ENCODE measurements at places on chromosomes 2 and 18.

DNA sequence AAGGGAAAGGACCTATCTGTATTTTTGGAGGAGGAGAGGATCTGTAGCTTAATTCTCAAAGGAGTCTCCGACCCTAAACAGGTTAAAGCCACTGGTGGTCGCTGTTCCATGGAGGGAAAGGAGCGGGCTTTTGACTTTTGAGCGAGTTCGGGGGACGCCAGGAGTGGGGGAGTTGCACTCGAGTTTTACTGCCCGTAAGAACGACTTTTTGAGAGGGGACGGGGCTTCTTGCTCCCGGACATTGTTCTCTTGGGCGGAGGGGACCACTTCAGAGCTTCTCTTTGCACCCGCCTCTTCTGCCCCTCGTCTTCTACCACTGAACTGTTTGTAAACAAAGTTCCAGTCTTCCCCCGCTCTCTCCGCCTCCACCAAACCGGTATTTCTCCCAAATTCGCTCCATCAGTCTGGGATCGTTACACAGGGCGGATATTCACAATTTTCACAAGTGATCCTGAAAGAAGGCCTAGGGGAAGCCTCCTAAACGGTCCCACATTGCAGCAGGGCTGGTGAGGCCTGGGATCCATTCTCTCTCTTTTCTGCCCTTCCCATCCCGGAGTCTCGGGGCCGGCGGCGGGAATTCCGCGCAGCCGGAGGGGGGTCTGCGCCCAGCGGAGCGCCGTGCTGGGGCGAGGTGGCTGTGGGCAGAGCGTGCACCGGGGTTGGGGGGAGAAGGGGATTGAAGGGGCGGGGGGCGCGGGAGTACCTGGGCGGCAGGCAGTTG lies 6.6 kb downstream of the DLX2 start:
- no peak for DNase-seq

GRCh38 chr2:100580367-100581276 lies 17.8 kb downstream of the PDCL3 start:
- no peak for DNase-seq

DNA sequence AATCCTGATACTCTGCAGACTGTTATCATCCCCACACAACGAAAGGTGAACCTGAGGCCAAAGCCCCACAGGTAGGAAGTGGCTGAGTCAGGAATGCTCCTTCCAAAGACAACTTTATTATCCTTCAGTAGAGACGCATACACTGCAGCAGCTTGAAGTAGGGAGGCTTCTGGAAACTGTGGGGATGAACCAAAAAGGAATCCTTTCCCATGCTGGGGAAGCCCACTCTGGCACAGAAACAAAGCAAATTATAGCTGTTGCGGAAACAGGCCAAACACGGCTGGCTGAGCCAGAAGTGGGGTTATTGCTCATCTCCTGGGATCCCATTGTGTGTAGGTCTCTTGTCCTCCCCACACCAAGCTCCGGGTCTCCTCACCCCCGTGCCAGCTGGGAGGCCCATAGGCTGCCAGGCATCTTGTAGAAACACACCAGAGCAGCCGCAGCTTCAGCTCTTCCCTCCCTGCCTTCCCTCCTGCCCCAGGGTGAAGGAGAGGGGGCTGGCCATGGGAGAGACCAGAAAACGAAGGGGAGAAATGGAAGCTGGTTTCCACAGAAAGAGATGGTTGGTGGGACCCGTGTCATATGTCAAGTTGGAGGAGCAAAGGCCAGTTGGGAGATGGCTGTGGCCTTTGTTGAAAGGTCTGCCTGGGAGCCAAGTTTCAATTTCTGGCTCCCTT lies 176.9 kb upstream of the NABP1 start:
- DNase-seq: no peak

DNA sequence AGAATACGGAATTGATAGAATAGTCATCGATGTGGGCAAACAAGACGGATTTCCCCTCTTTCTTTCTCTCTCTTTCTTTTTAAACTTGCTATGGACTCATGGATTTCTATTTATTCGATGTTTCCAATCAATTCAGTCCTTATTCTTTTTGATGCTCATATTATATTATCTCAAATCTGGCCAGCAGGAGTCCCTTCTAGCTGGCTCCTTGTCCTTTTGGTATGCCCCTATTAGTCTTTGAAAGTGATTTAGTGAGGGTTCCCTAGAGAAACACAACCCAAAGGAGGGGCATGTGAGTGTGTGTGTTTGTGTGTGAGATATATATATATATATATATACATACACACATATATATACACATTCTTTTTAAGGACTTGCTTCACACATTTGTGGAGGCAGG lies 23.5 kb upstream of the BIN1 start:
- DNase-seq: no peak

DNA sequence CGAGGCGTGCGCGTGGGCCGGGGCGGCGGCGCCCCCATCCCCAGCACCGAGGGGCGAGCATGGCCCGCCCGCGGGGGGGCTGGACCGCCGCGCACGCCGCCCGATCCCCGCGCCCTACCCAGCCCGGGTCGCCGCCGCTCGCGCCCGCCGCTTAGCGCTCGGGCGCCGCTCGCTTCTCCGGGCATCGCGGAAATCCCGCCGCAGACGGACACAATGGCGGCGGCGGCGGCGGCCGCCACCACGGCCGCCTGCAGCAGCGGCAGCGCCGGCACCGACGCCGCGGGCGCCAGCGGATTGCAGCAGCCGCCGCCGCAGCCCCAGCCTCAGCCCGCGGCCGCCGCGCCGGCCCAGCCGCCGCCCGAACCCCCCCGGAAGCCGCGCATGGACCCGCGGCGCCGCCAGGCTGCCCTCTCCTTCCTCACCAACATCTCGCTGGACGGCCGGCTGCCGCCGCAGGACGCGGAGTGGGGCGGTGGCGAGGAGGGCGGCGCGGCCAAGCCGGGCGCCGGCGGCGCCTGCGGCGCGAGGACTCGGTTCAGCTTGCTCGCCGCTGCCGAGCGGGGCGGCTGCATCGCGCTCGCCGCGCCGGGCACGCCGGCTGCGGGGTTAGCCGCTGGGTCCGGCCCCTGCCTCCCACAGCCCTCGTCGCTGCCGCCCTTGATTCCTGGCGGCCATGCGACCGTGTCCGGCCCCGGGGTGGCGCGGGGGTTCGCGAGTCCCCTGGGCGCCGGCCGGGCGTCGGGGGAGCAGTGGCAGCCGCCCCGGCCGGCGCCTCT lies 453 bp downstream of the CABLES1 start:
- DNase-seq: peak; percentile 44

- DNase-seq: no peak
Observed at GRCh38 chr18:79221136-79221535, 151.9 kb downstream of the ATP9B start.

- DNase-seq: no peak
Observed at GRCh38 chr2:11771971-11772615, 25.7 kb downstream of the LPIN1 start.

DNA sequence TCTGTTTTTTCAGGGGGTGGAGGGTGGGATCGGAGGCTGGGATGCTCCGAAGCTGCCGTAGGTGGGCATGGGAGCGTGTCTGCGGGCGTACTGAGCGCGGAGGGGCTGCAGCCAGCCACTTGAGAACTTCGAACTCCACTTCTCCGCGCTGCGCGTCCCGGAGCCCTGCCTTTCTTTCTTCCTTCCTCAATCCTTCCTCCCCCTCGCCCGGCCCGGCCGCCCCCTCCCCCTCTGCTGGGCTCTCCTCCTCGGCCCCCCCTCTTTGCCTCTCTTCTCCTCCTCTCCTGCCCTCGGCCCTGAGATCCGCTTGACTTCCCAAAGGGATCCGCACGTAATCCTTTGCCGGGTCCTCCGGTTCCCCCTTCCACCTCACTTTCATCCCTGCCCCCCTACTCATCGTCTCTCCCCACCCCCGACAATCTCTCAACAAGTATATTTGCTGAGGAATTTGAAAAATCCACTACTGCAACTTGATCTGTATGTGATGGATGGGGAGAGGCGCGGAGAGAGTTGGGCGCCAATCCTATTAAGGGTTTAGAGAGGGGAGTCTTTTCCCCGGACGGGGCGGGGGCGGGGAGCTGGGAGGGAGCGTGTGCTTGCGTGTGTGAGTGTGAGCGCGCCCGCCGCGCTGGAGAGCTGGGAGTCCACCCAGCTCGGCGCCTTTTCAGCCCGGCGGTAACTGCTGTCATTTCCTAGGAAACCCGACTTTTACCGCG lies 1.1 kb downstream of the GLI2 start:
- peak; percentile 24 for DNase-seq

DNA sequence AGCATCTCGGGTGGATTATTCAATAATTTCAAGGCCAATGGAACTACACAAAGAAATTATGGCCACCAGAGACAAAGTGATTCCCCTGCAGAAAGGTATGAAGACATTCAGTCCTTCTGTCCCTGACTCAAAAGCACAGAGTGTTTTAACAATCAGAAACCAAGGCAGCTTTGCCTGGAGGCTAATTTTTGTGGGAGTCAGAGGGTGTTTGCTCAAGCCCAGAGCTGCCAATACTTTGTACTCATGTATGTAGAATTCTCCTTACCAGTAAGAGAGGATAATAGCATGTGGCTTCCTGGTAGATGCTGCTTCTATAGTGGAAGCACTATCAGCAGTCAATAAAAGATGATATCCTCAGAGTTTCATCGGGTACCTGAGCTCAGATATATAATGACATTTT lies 178.4 kb downstream of the KCNE4 start:
- no peak for DNase-seq

GRCh38 chr18:51053814-51054213 lies 23.8 kb downstream of the SMAD4 start:
- DNase-seq: no peak
